ENCODE measurements at places on chromosomes 5 and 9.

GRCh38 chr5:87185838-87186237 is 81.8 kb upstream of the RASA1 start:
- no peak for DNase-seq

- no peak for DNase-seq
Measured at GRCh38 chr5:77638763-77639671, 504 bp upstream of the OTP start.

DNA sequence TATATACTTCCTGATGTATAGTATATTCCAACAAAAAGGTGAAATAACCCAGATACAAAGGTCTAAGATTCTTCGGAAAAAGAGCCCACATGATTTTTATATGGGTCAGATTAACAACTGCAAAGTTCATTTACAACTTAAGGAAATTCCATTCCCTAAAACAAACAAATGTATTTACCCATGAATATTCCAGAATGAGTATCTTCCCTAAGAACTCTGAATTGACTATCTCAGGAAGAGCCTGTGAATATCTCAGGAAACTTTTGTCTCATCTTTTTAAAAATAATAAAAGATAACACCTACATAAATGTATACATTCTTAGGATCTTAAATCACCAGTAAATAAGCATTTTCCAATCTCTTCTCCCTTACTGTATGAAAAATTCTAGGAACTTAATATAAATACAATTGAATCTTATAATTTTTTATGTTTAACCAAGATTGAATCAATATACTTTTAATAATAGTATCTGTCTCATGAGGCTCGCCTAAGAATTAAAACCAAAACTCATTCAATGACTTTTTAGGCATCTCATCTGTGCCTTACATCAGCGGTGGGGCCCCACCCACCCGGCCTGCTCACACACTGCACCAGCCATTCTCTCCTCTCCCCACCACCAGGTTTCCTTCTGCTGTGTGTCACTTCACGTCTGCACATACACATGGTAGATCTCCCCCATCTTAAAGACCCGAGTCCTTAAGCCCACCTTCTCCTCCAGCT is 78.1 kb downstream of the RAPGEF1 start:
- DNase-seq = no peak

DNA sequence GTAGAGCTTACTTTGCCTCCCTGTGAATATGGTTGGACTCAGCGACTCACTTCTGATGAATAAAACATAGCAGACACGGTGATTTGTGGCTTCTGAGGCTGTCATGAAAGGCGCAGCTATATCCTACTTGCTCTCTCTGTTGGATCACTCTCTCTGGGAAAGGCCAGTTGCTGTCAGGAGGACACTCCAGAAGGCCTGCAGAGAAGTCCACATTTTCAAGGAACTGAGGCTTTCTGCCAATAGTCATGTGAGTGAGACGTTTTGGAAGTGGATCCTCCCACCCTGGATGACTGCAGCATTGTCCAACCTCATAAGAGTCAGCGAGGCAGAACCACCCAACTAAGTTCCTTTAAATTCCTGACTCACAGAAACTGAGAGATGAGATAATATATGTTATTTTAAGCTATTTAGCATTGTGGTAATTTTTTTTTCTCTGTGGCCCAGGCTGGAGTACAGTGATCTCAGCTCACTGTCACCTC is 156.0 kb upstream of the MAST4 start:
- no peak for DNase-seq

GRCh38 chr5:54001976-54002775 is 308.2 kb downstream of the ARL15 start:
- DNase-seq = no peak

- DNase-seq = peak; percentile 64
Measured at GRCh38 chr5:174935854-174936474, 211.6 kb downstream of the MSX2 start.

DNA sequence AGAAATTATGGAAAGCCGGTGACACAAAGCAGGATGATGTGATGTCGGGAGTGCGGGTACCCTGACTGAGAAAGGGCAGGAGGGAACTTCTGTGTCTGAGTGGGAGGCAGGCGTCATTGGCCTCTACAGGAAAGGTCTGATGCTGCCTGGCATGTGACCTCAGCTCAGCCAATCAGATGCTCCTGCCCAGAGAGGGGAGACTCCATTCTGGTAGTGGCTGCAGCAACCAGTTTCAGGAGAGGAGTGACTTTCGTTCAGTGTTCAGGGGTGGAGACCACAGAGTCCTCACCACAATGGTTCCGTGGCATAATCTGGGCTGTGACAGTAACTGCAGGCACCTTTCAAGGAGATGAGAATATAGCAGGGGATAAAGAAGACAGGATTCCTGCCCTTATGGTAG is 6.7 kb upstream of the SFXN1 start:
- DNase-seq = no peak

DNA sequence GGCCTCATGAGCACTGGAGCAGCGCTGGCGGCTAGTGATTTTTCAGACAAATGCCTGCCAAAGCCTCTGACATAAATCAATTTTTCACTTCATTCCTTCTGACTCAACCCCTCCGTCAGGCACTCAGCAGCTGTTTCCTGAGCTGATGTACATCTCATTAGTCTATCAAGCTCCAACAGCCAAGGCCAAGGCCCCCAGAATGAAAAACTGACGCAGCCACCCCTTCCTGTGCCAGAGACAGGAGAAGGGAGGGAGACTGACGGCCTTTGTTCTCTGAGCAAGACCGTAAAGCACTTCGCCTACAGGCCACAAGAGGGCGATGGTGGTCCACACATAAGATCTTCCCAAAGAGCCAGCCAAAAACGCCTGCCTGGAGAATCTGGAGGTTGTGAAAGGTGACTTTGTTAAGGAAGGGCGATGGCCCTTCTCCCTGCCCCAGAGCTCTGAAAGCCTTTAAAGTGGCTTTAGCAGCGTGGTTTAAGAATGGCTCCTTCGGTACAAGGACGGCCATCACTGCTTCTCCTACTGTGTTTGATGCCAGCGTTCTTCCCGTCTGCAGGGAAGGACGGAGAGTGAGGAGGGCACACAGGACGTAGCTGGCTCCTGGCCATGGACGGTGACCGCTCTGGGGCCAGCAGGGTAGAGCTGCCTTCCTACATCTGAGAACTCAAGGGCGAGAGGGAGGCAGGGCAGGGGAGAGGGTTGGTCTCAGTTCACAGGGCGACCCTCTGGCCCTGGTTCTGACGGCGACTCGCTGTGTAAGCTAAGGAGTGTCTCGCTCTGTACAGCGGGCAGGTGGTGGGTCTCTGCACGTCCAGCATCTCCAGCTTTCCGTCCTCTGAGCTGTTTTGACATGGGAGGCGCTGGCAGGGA is 37.0 kb downstream of the ALG2 start:
- DNase-seq = peak; percentile 77

All from right lobe of liver (tissue), 6 donors.